Activated CD8-positive, alpha-beta memory T cell treated with anti-CD3 and anti-CD28 coated beads, Interleukin-2, amount 50 U/mL, for 4 hours (primary cell): ENCODE measurements at places on chromosomes 3 and 15.
A peak's percentile ranks its signal among the peaks of the same experiment; 100 is the strongest.

- no peak for DNase-seq
Measured at GRCh38 chr3:46132565-46132964, 75.5 kb downstream of the CCR1 start.

GRCh38 chr3:71195492-71195891 is 388.0 kb downstream of the FOXP1 start:
- DNase-seq, result no peak

DNA sequence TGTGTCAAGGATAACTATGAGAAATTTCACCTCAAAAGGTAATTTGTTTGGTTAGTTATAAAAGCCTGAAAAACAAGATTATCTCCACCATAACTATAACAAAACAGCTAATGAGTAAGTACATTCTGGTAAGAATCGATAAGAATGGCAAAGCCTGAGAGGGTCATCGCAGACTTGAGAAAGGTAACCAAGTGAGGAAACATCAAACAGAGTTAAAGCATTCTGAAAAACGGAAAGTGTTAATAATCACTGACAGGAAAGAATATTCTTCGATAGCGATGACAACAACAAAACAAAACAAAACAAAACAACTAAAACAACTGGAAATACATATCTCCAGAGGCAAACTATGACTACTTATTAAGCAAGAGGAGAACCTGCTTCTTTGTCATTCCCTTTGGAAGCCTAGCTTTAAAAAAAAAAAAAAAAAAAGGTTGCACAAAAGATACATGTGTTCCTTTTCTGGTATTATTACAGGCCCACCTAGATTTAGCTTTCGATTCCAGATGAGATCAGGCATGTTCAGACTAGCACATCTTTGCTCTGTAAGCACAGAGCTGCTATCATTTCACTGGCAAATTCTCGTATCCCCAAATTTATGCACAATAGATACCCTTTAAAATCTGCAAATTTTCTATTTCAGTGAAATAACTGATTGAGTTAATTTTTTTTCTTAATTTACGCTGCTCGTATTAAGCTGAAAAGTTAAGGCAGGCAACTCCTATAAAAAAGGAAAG is 155.6 kb downstream of the TIGIT start:
- no peak for DNase-seq

- DNase-seq, result no peak
Measured at GRCh38 chr3:188433521-188434150, 279.7 kb downstream of the LPP start.

- DNase-seq, result no peak
Measured at GRCh38 chr3:15796771-15797641, 773 bp downstream of the ANKRD28 start.

- DNase-seq, result no peak
Measured at GRCh38 chr3:196127308-196128040, 45.6 kb upstream of the TFRC start.

DNA sequence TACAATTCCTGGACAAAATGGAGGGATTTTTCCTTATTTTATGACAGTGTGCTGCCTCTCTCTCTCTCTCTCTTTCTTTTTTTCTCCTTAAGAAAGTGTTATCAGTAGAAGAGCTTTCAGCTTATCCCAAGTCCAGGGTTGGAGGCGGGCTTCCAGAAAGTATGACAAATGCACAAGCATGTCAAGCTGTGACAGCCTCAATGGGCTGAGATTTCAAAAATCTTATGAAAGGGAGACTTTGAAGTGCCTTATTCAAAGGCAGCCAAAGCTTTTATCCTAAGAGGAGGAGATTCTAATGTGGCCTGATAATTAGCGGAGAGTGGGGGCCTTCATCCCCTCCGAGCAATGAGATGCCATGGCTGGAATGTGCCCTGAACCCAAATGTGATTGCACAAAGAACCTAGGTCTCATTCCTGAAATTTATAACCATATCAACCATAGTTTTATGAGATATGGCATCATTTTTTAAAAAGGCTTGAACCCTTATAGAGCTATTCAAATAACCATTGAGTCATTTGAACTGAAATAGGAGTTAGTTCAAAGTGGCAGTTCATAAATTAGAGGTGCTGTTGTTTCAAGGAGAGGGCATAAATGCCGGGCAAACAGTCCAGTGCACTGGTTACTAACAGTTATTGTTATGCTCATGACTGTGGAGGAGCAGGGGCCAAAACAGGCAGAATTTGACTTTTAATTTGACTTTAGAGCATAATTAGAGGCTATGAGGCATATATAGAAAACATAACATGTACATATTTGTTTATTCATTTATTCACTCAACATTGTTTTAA is 261.6 kb upstream of the THRB start:
- DNase-seq, result no peak

- DNase-seq, result no peak
Measured at GRCh38 chr15:61549727-61550126, 320.6 kb upstream of the RORA start.

GRCh38 chr3:126022741-126023359 is 53.9 kb downstream of the ROPN1B start:
- no peak for DNase-seq

GRCh38 chr3:28078536-28078935 is 162.9 kb upstream of the CMC1 start:
- DNase-seq, result no peak

DNA sequence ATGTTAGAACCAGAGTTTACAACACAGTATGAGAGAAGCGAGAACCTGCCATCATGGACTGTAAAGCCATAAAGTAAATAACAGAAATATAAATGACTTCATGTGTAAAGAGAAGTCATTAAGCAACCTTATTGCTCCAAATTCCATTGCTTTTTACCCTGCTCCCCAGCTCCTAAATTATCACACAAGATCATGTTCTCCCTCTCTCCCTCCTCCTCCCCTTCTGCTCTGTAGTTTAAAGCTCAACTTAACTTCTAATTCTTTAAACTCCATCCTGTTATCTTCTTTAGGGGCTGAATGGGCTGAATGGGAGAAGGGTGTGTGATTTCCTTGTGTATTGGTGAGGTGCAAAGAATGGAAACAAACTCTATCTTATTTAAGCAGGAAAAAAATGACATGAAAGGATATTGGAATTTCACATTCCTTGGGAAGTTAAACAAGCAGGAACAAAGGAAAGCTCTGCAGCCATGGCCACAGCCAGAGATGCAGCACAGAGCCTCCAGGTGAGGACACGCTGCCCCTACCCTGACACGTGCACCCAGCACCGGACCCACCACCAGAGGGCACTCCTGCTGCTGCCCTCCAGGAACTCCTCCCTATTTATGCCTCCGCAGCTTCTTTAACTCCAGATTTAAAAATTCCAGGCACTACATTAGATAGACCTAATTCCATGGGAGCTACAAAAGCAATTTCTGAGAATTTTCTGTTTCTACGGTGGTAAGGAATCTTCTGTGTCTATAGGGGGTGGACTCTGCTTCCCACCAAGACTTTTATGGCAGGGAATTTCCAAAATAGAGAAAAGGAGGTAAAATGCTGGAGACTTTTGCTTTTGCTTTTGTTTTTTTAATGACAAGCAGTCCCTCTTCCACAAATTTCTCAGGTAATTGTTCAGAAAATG is 76.9 kb upstream of the ABI3BP start:
- DNase-seq, result peak; percentile 44

- no peak for DNase-seq
Measured at GRCh38 chr3:38059591-38059990, 20.6 kb downstream of the DLEC1 start.

DNA sequence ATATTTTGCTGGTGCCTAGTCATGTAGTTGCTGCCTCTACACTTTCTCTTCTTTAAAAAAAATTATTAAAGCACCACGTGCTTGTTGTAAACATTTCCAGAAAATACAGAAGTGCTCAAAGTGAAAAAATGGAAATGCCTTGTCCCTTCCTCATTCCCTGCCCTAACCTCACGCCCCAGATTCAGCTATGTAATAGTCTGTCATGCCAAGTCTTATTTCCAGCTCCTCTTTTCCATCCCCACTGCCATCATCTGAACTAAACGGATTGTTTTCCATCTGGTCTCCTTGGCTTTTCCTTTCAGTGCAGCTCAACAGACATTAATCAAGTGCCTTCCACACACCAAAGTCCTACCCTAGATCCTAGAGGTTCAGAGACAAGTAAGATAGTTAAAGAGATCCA is 15.5 kb downstream of the ZNF774 start:
- DNase-seq, result no peak

- DNase-seq, result no peak
Measured at GRCh38 chr3:71846185-71846584, 61.2 kb upstream of the PROK2 start.

DNA sequence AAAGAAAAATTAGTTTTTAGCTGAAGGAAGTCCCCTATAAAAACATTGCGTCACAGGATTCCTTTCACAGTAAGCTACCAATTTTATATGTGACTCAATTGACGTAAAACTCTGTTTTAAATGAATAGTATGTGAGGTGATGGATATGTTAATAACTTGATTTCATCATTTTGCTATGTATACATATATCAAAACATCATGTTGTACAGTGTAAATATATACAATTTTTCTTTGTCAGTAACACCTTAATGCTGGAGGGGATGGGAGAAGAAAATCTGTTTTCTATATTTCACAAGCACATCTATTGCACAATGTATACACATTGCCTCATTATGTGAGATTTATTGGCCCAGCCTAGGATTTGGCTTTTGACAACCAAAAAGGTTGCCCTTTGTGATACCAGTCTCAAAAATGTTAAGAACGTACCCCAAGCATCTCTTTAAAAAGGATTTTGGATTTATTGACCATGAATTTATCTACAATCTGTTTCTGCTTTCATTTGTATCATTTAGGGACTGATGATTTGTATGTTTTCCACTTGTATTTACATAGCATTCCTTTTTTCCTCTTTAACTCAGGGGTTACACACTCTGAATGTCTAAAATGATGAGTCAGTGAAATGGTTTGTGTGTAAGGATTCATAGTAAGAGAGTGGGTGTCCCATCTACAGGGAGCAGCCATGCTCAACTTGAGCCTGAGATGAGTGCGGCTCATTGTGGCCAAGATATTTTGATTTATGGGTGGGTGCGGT is 62.6 kb downstream of the CRTC3 start:
- no peak for DNase-seq

DNA sequence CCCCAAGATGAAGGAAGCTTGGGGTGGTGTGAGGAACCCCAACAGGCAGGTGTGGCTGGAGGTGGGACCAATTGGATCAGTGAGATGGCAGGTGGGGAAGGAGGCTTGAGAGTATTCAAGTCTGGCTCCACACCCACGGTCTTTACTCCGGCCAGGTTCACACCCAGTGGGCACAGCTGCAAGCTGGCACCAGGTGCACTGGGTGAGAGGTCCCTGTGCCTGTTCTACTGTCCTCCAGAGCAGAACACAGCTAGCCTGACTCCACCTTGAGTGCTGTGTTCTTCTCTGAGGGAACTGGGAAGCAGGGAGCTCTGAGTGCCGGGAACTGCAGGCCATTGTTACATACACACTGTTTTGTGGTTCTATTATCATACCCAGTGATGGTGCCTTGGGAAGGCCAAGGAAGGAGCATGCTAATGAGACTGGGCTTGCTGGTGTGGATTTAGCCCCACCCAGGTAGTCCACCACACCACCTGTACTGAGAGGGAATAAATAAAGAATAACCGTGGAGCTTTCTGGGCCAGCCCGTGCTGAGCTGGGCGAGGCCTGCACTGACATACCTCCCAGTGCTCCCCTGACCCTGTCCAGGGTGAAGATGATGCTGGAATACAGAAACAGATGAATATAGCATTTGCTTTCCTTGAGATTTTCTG is 93.4 kb downstream of the ABHD5 start:
- DNase-seq, result no peak

DNA sequence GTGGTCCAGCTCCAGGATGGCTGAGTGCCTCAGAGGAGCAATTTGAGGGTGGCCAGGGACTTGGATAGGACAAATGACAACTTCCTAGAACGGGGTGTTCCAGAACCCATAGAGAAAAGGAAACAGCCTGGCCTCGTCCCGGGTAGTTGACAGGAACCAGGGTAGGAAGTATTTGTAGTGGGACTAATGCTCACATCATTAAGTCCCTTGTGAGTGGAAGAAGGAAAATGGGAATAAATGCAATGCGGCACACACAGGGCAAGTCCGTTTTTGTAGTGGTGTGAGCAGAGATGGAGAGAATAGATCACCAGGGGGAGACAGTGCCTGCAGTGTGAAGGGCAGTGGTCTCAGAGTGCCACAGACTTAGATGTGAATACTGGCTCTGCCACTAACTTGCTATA is 19.6 kb downstream of the TIMP4 start:
- no peak for DNase-seq

- DNase-seq, result no peak
Measured at GRCh38 chr15:58587486-58587885, 155.7 kb downstream of the LIPC start.

GRCh38 chr15:80174017-80174746 is 21.4 kb downstream of the FAH start:
- no peak for DNase-seq

- DNase-seq, result no peak
Measured at GRCh38 chr3:132874701-132875100, 152.5 kb upstream of the NPHP3 start.

- DNase-seq, result no peak
Measured at GRCh38 chr3:124974691-124975090, 40.1 kb upstream of the MUC13 start.

GRCh38 chr3:172449466-172450149 is 1.4 kb upstream of the GHSR start:
- no peak for DNase-seq

DNA sequence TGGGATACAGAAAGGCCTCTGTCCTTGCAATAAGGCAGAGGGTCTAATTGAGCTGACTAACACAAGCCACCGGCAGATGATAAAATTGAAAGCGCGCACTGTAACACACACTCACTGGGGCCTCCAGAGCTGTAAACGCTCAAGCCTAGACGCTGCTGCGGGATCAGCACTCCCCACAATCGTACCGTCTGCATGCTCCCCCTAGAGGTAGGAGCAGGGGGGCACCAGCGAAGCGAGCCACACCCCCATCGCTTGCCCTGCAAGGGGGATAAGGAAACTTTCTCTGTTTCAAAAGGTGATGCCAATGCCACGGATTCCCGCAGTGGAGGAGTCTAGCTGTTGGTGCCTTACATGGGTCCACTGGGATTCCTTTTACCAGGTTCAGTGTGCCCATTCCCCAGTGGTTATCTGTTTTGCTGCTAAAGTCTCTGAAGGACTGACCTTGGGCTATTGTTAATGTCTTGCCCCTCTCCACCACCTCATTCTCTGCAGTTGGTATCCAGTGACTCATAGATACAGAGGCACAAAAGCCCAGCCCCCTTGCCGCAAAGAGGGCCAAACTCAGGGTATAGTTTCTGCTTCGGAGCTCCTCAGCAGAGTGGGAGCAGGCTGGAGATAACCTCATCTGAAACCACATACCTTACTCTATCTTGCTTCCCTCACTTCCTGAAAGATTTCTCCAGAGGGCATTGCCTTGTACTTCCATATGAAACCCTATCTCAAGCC is 139.3 kb upstream of the KBTBD8 start:
- no peak for DNase-seq

DNA sequence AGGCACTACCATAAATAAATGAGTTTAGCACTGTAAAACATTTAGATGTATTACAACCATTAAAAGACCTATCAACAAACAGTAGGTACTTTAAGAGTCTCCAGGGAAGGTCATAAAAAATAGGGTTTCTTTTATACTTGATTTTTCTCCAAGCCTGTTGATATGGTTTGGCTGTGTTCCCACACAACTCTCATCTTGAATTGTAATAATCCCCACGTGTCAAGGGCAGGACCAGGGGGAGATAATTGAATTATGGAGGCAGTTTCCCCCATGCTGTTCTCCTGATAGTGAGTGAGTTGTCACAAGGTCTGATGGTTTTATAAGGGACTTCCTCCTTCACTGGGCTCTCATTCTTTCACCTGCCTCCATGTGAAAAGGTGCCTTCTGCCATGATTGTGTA is 468.9 kb upstream of the UBE2E2 start:
- DNase-seq, result no peak

- DNase-seq, result no peak
Measured at GRCh38 chr15:53324061-53324460, 435.4 kb downstream of the WDR72 start.

- DNase-seq, result no peak
Measured at GRCh38 chr3:45214061-45214680, 11.9 kb downstream of the TMEM158 start.
